H7 (cell line): ENCODE measurements at places on chromosomes 2 and 18.

DNA sequence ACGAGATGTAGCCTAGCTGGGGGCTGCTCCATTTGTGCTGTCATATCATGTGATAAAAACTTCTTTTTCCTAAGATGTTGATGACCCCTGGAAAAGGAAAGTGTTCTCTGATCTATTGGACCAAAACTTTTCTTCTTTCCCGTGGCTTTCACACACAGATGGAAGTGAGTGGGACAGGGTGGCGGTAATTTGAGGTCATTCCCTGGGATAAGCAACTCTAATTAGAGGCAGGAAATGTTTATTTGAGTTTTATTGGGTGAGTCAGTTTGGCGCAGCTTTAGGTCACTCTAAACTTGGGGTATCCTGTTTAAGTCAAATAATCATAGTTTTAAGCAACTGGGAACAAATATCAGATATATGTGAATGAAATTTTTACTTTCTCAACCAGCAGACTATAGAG is 221.0 kb upstream of the EPAS1 start:
- DNase-seq, result no peak

DNA sequence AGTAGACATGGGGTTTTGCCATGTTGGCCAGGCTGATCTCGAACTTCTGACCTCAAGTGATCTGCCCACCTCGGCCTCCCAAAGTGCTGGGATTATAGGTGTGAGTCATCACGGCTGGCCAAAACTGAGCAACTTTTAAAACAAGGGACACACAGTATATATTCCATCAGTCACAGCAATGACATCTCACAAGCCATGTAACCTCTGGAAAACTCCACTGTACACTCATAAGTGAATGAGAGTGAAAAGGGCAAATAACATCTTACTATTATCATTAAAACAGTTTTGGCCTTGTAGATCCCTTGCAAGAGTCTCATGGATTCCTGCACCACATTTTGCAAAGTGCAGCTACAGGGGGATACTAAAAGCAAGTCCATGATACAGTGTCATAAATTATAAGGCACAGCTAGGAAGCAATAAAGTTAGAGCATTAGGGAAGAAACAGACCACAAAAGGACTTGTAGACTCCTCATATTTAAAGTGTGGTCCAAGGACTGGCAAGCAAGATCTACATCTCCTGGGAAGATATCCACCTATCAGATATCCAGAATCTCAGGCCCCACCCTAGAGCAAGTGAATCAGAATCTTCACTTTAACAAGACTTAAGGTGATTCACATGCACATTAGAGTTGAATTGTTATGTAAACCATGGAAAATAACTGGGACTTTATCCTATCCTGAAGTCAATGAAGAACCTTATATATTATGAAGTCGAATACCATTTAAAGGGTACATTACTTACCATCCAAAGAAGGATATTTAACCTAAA is 5.7 kb downstream of the SMC6 start:
- peak; percentile 62 for DNase-seq

- no peak for DNase-seq
Observed at GRCh38 chr2:2016651-2017311, 272.5 kb upstream of the PXDN start.

DNA sequence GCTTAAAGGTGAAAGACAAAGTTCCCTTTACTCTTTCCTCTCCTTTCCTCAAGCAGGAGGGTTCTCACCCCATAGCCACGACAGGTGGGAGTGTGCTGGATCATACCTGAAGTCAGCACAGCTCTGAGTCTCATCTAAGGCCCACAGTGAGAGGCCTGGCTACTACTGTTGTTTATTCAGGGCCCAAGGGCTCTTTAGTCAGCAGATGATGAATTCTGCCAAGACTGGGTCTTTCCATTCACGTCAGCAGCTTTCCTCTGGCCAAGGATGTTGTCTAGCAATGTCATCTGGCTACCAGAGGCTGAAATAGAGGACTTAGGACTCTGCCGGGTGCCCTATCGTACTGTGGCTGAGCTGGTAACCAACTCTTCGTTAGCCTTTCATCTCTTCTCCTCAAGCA is 308.4 kb upstream of the THUMPD2 start:
- DNase-seq, result no peak

DNA sequence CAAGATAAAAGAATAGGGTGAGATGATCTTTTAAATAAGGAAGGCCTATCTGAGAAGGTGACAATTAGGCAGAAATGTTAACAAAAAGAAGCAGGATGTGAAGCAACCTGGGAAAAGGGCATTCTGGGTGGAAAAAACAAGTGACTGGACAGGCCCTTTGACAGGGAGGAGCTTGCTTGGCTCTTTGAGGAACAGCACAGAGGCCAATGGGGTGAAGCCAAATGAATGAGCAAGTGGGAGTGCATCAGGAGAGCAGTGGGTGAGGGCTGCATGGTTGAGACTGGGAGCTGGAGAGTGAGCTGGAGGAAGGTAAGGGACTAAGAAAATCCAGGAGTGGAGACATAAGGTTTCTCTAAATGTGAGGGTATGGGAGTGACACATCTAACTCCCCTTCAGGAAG is 126.9 kb downstream of the TDRD15 start:
- DNase-seq, result no peak

GRCh38 chr2:46647766-46648742 is 168.7 kb downstream of the TMEM247 start:
- no peak for DNase-seq

DNA sequence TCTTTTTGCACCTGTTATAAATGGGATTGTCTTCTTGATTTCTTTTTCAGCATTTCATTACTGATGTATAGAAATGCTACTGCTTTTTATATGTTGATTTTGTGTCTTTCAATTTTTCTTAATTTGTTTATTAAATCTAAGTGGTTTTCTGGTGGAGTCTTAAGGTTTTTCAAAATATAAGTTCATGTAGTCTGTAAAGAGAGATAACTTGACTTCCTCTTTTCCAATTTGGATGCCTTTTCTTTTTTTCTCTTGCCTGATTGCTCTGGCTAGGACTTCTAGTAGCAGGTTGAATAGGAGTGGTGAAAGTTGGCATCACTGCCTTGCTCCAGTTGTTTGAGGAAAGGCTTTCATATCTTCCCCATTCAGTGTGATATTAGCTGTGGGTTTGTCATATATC is 28.6 kb upstream of the GALNT5 start:
- no peak for DNase-seq
